ENCODE measurements at places on chromosomes 13 and 19. TPM values are rescaled to one million over a fixed set of nuclear protein-coding genes. Genes with fewer than 3 reads are reported as not detected.

GRCh38 chr19:18119013-18119716, 21.6 kb downstream of the MAST3 start:
- DNase-seq = no peak

DNA sequence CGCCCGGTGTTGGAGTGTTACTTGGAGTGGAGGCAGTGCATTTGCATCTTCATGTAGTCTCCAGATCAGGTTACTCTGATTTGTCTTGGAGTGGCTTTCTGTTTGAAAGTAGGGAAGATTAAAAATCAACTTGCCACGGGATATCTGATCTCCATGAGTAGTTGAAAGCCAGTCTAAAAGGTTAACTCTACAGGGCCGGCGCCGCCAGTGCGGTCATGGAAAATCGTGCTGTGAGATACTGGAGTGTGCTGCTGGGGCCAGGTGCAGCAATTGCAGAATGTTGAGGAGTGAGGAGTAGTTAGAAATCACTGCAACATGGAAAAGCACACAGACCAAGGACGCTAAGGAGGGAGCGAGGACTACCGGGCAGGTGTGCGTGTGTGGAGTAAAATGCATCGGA, 175.0 kb downstream of the STK24 start:
- no peak for DNase-seq

DNA sequence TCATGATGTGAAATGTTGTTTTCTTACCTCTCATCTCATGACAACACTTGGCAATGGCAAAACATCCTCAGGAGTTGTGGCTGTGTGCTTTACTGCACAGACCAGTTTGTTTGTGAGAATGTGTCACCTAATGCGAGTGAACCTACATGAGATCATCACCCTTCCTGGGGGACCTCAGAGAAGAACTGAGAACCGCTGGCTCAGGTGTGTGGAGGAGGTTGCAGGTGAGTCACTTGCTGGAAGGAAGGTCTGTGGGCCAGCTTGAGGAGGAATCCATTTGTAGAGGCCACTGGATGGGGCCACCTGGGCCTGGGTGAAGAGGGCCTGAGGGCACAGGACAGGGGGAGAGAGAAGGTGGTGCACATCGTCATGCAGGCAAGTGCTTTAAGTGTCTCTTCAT, 3.0 kb upstream of the CEACAM1 start:
- DNase-seq = no peak

GRCh38 chr13:69199664-69200063, 908.0 kb upstream of the ATXN8OS start:
- DNase-seq = no peak

BTBD2 gene
- total RNA-seq = 66.9 TPM

DNA sequence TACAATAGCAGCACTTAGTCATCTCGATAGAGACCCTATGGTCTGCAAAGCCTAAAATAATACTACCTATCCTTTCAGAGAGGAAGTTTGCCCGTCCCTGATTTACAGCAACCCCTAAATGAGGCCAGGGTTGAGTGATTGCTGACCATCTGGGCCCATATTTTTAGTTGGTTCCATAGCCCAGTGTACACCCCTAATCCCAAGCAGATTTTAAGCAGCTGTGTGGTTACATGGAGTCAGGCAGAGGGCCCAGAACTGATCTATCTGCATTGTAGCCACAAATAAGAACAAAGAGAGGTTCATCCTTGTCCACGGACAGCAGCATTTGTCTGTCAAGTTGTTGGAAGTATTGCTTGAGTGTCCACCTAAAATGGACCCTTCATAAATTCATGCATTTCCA, 148.2 kb downstream of the DCT start:
- no peak for DNase-seq

GRCh38 chr13:50319635-50320255, 304.5 kb downstream of the KCNRG start:
- peak; percentile 36 for DNase-seq

DNA sequence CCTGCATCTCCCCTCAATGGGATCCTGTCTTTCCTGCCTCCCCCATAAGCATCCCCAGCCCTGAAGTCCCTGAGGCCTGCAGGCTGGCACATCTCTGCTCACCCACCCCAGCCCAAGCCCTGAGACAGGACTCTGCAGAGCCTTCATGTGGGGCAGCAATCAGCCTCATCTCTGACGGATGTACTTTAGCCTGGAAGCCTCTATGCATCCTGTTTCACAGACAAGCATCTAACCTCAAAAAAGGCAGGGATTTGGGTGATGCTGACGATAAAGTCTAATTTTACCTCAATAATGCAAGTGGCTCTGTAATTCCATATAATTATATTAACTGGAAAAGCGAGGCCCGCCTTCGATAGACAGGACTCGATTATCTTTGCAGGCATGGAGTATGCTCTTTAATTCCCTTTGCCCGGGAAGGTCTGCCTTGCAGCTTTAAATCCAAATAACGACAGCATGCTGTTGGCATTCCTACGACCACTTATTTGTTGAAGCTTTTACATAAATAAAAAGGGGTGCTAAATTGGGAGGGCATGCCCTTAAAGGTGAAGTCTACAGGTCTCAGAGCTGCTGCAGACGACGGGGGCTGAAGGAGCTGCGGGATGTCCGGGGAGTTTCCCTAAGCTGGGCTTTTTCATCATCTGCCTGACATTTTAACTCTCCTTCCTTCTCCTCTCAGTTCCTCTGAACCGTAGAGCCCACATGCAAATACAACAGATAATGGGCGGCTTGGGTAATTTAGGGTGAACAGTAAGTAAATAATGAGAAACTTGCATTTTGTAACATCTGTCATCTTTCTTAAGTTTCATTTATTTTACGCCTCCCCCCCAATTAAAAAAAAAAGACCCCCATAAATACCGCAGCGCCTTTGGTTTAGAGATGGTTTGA, 211.5 kb downstream of the URI1 start:
- no peak for DNase-seq

IGSF23 gene
- not detected for total RNA-seq

DNA sequence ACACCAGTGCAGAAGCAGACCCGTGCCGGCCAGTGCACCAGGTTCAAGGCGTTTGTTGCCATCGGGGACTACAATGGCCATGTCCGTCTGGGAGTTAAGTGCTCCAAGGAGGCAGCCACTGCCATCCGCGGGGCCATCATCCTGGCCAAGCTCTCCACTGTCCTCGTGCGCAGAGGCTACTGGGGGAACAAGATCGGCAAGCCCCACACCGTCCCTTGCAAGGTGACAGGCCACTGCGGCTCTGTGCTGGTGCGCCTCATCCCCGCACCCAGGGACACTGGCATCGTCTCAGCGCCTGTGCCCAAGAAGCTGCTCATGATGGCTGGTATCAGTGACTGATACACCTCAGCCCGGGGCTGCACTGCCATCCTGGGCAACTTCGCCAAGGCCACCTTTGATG, 10.1 kb downstream of the ZNF44 start:
- no peak for DNase-seq

GPC5 gene
- total RNA-seq = 0.45 TPM

GRCh38 chr19:4007836-4008539, 452 bp downstream of the PIAS4 start:
- DNase-seq = no peak

- no peak for DNase-seq
Observed at GRCh38 chr19:13132471-13133180, 14.6 kb downstream of the NACC1 start.

- DNase-seq = no peak
Observed at GRCh38 chr19:41870401-41870873, 6.6 kb upstream of the CD79A start.

GRCh38 chr19:41703602-41704293, 4.7 kb upstream of the CEACAM5 start:
- DNase-seq = no peak

TLE6 gene
- total RNA-seq = 1.5 TPM

DNA sequence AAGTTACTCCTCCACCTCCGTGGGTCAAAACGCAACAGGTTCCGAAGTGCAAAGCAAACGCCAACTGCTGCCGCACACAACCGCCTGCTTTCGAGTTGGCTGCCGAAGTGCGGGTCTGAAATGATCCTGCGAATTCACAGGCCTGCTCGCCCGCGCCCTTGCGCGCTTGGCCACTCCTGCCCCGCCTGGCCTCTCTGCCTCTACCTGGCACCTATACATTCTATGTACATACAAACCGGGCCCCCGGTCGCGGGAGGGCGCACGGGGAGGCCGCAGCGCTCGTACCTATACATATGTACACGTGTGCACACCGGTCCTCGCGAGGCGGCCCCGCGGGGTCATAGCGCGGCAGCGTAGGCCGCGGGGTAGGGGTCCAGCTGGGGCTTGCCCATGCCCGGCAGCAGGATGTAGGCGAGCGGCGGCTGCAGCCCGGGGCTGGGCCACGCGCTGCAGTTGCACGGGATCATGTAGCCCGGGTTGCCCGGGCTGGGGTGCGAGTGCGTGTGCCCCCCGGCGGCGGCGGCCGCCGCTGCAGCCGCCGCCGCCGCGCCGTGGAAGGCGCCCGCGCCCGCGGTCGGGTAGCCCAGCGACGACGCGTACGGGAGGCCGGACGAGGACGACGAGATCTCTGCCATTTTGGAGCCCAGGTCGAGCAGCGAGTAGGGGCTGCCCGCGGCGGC, 1.3 kb downstream of the SOX21 start:
- DNase-seq = no peak

GRCh38 chr13:102724923-102725322, 30.1 kb upstream of the METTL21C start:
- DNase-seq = no peak

GRCh38 chr19:45952686-45953505, 20.8 kb downstream of the NOVA2 start:
- DNase-seq = peak; percentile 42

- DNase-seq = no peak
Observed at GRCh38 chr13:113599391-113599790, 14.8 kb downstream of the TFDP1 start.

IZUMO2 gene
- not detected for total RNA-seq

DNA sequence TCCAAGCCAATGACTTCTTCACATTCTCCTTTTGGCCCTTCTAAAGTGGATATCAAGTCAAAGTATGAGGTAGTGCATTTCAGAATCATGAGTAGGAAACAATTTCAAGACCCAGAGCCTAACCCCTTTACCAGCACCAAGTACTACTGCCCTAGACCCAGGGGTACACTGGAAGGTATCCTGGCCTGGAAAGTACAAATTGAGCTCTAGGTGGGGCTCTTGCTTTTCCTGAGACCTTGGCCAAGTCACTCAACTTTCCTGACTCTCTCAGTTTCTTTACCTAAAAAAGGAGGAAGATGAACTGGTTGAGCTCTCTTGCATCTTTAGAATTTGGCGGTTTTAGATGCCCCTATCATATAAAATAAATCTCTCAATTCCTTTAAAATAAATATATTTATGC, 204.7 kb downstream of the FGF14 start:
- no peak for DNase-seq

RUBCNL gene
- total RNA-seq = 0.73 TPM

- DNase-seq = no peak
Observed at GRCh38 chr19:39679056-39679790, 23.5 kb downstream of the LGALS16 start.

KRTDAP gene
- total RNA-seq = not detected

- no peak for DNase-seq
Observed at GRCh38 chr13:91375116-91375729, 23.2 kb upstream of the GPC5 start.

DNA sequence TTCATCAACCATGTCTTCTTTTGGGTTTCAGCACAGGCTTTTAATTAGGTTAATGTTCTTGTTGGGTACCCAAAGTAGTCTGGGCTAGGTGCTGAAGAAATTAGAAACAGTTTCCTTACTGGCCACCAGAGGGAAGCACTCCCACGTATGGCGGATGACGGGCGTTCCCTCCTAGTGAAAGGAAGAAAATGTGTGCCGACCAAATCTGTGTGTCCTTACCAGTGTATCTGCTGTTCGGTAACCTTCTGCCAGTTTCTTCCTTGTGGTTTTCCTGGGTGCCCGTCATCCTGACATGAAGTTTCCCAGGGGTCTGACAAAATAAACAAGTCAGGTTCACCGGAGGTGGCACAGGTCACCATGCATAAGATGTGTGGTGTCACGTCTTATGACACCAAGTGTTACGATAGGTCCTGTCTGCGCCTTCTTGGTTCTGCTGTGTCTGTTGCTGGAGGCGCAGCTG, 6.0 kb upstream of the WDR88 start:
- no peak for DNase-seq

GRCh38 chr13:75541287-75541686, 3.6 kb upstream of the COMMD6 start:
- DNase-seq = no peak

GRCh38 chr13:110108348-110109139, 198.4 kb downstream of the COL4A1 start:
- DNase-seq = peak; percentile 81

DNA sequence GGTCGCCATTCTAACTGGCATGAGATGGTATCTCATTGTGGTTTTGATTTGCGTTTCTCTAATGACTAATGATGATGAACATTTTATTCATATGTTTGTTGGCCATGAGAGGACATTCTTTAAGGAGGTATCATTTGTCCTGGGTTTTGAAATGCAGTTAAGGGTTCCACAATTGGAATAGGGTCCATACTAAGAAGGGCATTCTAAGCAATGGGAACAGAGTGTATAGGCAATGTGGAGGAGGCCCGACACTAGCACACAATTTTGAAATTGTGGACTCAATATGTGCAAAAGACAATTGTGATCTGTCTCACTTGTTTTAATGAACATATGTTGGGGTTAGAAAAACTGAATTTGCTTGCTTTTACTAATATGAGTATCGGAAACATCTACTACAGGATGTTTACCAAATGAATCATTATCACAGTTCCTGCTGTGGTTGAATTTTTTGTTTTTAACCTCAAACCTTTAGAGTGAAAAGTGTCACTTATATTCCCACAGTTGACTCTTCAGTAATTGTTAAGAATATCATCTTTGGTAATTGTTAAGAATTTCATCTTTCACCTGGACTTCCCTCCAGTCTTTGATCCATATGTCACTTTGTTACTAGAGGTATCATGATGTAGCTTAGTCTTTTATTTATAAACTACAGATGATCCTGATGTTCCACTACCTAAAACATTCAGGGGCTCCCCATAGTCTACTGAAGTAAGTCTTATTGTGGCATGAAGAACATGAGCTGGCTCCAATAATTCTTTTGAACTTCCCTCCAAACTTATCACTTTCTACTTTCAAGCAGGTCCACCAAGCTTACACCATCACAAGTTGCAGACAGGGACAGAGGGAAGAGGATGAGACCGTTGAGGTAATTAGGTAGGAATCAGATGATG, 109.7 kb upstream of the KLF12 start:
- DNase-seq = no peak

PNMA8A gene
- 8.7 TPM for total RNA-seq
